ENCODE measurements at places on chromosomes 3 and 15.
A peak's percentile ranks its signal among the peaks of the same experiment; 100 is the strongest.

- no peak for DNase-seq
Measured at GRCh38 chr3:105511031-105511430, 144.3 kb downstream of the ALCAM start.

- no peak for DNase-seq
Measured at GRCh38 chr3:151903501-151903991, 30.1 kb downstream of the SUCNR1 start.

DNA sequence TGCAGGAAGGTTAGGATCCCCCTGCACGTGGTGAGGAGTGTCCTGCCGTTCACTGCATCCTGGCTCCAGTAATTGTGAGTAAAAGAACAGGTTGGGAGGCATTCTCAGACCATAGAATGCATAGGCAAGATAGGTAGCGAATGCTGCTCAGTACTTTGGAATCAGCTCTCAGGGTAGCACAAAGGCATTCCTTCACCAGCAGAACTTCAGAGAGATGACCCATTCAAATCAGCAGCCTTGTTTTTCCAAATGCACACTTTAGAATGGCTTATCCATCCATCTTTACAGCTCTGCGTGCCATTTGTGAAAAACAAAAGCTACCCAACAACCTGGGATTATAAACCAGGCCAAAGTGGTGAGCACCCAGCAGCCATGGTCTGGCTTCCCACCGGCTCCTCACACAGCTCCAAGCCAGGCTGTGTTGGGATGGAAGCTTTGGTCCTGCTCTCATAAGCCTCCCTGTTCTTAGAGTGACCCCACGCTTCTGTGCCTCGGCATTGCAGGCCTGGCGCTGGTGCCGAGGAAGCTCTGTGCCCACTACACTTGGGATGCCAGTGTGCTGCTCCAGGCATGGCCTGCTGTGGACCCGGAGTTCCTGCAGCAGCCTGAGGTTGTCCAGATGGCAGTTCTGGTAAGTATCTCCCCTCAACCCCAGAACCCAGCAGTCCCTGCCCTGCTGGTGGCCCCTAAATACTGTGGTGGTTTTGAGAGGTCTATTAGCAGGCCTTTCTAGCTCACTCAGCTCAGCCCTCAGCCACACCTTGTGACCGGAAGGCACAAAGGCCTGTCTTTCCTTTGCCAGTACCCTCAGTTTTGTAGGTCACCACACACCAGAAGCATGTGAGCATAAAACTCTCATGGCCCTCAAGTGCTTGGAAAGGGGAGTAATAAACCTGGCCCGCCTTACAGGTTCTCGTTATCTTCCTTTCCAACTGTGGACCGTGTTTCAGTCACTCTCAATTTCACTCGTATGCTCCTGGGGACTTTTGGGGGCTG is 52.9 kb upstream of the LIMD1 start:
- no peak for DNase-seq

DNA sequence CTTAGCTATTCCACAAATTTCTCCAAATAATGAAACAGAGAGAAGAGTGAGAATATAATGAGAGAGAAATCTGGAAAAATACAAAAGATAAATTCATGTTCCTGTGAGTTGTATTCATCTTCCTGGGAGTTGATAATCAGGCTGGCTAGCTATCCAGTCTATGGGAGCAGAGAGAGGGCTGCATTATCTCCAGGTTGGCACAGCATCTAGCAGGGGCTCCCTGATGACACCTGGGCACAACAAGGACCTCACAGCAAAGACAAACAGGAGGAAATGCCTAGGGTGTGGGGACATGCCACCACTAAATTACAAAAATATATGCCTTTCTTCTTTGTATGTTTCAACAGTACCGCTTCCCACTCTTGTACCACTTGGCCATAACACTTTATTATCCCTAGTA is 1.9 kb downstream of the EHD4 start:
- DNase-seq: no peak

DNA sequence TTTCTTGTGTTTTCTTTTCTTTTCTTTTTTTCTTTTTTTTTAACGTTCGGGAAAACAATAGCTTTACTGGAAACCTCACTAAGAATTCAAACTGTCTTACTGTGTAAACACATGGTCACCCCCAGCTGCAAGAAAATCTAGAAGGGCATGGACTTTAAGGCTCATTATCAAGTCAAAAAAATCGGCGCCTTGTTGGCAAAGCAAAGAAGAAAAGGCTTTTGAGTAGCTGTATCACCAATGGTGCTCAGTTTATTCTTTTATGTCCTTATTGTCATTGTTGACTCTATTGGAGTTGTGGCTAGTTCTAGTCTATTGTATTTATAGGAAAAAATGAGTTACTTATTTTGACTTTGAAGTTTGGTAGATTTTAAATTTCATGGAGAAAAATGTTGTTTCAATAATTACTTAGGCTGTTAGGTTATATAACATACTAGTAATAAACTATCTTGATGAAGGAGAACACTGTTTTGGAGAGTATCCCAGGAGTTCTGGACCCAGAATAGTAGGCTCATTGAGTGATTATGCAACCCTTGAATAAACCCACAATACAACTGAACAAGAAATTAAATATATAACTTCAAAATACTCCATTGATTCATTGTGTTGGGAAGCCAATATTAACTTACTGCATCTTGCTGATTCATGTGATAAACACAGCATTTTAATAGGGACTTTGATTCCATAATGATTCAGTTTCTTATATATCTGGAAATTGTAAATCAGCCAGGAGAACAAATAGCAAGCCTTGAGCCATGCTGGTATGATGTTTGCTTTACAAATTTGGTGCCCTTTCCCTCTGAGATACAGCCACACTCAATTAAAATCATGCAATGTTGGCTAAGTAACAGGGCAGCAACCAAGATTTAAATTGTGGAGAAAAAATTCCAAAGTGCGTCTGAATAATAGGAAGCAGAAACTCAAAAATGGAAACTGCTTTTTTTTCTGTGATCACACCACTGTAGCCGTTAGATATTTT is 27.8 kb upstream of the GOLIM4 start:
- no peak for DNase-seq

- DNase-seq: no peak
Measured at GRCh38 chr15:29128671-29129070, 141.0 kb downstream of the NSMCE3 start.

DNA sequence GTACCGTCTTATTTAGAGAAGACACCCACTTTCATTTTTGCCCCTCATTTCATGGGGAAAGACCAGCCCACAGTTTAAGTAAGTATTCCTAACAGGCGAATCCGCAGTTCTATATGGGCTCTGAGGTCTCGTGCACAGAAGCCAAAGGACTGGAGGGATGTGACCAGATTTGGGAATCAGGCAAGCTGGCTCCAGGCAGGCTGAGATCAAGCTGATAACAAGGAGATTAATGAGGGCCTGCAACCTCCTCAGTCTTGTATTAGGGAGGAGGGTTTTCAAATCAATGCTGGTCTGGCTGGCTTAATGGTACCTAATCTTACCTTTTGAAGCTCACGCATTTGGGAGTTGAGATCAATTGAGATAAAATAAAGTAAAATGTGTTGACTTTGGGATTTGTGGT is 15.3 kb downstream of the ST8SIA2 start:
- no peak for DNase-seq

DNA sequence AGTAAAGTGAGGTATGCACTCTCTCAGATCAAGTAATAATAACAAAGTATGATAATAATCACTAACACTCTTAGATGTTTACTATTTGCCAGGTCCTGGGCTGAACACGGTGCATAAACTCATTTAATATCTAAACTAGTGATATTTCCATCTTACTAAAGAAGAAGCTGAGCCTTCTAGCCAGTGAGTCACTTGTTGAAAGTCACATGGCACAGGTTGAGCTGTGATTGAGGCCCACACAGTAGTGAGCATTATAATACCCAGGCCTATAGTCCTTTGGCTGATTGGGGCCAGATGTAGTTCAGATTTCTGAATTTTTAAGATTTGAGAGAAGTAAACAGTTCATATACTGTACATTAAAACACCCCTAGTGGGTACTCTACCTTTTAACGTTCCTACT is 93.2 kb upstream of the CCDC80 start:
- no peak for DNase-seq

DNA sequence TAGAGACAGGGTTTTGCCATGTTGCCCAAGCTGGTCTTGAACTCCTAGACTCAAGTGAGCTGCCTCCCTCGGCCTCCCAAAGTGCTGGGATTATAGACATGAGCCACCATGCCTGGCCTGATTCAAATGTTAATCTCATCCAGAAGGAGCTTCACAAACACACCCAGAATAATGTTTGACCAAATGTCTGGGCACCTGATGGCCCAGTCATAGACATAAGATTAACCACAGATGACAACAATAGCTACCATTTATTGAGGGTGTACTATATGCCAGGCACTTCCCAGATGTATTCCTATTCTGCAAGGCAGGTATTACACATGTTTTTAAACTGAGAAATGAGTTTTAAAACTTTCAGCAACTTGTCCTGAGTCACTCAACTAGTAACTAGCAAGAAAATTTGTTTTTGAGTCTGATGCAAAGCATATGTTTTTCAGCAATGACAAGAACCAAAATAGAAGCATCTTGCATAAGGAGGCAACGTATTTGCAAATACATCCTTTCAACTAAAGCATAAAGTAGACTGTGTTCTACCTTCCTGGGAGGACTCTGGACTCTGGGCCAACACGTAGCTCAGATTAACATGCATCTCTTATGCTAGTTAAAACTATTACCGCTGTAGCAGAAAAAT is 8.1 kb upstream of the SPG21 start:
- DNase-seq: no peak

DNA sequence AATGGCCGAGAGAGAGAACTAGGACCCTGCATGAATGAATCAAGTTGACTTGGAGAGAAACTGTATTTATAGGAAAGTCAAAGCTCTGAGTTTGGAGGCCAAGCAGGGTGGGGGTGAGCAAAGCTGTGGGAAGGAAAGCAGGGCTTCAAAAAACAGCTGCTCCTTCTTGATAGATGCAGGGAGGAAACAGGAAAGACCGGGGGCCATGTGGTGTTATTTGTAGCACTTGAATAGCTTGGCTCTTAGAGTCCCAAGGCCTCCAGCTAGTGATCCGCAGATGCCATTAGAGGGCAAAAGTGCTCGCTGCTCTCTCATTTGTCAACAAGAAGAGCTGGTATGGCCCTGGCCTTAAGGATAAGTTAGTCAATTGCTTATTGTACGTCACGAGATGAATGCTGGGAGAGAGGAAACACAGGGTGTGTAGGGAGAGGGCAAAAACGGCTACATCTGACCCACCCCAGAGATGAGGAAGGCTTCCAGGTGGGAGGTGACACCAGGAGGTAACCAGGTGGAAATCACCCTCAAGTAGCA is at the start of gene ALG1L2:
ALG1L2 (plus strand) TSS at position 481 of the 531 bp plus-strand sequence. CDS start 186 bp downstream, outside the sequence.
- no peak for DNase-seq

DNA sequence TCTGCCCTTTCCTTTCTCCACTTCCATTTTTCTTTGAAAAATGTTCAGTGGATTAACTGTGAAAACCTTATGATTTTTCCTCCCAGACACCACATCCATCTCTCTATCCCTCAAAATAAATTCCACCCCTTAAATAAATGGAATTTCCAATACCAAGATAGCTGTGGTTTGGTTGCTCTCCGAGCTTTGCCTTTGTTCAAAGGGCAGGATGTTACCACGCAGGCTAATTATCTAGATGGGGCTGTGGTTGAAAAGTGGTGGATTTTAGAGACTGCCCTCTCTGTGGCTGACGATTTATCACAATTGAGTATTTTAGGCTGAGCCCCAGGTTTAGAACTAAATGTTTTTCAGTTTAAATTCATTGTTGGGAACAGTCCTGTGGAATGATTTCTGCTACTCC is 36.9 kb upstream of the CMSS1 start:
- DNase-seq: no peak

DNA sequence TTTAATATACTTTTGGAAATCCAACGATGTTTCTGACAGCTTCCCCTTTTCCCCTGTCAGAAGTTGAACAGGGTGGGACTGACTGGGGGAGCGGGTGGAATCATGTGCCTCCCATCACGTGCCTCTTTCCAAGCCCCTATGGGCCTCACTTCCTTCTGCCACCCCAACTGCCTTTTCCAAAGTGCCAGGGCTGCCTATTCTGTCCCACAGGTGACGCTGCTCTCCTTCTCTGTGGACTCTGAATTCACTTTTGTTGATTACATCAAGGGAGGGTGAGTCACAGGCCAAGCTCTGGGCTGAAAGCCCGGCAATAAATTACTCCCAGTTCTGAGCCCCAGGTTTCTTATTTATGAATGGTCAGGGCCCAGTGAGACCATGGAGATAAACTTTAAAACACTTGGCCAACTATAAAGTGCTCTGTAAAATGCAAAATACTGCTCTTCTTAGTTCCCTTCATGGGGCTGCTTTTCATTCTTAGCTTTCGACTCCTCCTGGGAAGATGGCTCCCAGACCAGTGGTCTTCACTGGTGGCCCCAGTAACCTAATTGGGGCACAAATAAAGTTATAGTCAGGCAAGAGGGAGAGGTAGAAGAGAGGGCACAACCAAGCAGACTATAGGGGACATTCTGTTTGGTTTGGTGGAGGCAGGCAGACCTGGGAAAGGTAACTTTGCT is 12.3 kb downstream of the CPNE9 start:
- no peak for DNase-seq

- DNase-seq: no peak
Measured at GRCh38 chr3:22606461-22606860, 596.7 kb upstream of the UBE2E2 start.

- DNase-seq: no peak
Measured at GRCh38 chr3:11128682-11129632, 25.3 kb upstream of the HRH1 start.

DNA sequence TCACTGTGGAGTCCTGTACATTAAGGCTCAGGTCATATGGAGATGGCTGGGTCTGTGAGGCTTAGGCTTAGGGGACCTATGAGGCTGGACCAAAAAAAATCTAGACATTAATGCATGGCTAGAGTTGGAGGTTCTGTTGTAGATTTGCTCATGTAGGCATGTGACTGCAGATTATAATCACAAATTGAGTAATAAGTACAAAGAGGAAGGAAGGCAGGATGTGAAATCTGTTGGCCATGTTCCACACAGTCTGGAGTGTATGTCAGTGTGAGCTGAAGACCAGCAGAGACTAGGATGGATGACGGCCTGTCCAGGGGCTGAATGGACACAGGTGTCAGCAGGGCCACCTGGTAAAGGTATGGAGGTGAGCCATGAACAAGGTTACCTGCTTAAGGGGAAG is at the start of gene ST3GAL6:
ST3GAL6 (plus strand) TSS at position 265 of the 400 bp plus-strand sequence. CDS start 5,101 bp downstream, outside the sequence.
- DNase-seq: no peak

GRCh38 chr3:188542196-188542595 is 388.2 kb downstream of the LPP start:
- DNase-seq: peak; percentile 27

DNA sequence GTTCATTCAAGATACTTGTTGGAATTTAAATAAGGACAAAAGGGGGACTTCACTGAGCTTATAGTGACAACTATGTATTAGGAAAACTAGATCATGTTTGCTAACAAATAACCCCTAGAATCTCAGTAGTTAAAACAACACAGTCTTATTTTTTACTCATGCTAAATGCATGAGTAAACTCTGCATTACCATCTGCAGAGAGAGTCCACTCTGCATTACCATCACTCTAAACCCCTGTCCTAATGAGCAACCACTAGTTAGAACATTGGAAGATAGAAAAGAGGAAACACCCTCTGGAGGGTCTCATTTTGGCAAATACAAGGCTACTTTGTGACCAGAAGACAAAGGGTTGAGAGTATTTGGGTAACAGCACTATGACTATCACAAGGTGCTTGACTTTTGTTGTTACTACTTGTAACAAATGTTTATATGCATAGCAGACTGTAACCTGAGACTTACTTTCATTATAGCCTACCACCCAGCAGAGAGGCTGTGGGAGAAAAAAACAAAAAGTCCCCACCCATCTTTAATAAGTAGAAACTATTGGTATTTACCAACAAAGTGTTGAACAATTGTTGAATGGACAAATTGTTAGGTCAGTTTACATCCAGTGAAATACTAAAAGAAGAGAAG is 99.1 kb downstream of the OXSM start:
- peak; percentile 27 for DNase-seq

Data from NCI-H345 (cell line).